ENCODE measurements at places on chromosomes 6 and 20. TPM values are rescaled to one million over a fixed set of nuclear protein-coding genes. Genes with fewer than 3 reads are reported as not detected.

Gene MAK
- total RNA-seq = not detected

Gene COX4I2
- total RNA-seq = not detected

DNA sequence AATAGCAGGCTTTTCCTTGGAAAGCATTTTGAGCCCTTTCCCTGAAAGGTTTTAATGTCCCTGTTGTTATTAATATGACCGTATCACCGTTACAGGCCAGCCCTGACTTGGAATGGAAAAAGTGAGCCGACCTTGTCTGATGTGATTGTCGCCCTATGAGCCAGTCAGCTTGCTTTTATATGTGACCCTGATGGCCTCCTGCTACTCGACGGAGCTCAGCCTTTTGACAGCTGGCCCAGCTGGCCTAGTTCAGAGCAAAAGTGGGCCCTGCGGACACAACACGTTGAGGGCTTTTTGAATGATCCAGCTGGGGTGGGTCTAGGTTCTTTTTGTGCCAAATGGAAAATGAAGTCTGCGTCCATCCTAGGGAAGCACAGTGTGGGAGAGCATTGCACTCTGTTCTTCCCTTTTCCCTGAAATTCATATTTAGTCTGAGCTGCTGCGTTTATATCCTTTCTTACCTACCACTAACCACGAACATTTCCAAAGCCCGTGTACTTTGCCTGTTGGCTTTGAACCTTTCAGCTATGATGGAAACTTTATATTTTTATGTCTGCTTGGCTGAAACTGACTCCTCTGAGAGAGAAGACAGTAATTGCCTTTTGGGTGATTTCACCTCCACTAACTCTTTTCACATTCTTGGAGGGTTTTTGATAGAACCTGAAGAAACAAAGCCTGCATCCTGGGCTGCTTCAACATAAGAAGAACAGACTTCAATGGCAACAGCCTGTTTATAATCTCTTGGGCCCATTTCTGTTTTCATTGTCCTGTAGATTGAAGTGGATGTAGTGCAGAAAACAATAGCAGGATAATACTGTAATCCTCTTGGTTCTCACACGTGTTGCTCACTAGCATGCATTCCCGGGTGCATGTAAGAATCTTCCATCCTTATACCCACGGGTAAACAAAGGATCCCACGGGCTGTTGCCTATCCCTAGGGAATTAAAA is 121.8 kb upstream of the HDGFL1 start:
- no peak for DNase-seq

DNA sequence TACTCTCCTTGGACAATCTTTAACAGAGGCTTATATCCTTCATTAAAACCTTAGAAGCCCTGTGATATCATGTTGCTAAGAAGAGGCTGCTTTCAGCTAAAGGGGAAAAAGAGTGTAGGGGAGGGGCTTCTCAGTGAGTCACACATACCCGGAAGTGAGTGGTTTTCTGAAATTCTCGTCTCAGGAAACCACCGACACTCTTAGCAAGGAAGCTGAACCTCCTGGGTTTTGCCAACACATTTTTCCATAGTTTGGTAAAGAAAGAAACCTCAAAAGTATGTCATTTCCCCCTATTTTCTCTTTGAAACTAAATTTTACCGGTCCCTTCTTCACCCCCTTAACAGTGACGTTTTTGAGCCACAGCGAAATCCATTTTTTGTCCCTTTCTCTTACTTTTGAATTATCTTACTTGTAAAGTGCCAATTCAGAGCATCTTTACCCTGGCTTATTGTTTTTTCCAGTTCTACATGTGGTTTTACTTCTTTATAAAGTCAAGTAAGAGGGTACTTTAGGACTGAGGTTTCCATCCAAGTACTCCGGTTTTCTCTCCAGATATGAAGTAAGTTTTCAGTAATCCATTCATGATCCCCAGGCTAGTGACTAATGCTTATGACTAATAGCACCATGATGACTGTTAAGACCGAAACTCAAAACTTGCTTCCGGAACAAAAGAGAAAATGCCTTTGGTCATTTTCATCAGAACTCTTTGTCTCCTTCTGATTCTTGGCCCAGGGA is 219.3 kb downstream of the ARHGAP18 start:
- peak; percentile 75 for DNase-seq

- DNase-seq = peak; percentile 83
These were observed 20.9 kb downstream of the DEF6 start for GRCh38 chr6:35318196-35319171.

DNA sequence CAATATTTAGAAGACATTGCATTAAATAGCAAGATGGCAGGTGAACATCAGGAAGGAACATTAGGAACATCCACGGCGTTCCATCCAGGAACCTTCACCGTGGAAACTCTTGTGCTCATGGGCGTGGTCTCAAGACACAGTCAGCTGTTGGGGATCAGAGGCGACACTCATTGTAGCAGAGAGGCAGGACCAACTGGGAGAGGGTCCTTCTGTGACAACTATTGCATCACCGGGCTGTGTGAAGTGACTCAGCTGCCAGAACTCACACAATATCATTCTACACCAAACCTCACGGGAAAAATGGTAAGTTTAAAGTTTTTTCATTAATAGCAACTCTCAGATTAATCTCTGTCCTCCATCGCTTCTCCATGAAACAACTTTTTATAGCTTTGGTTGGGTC is 334.8 kb upstream of the SULF2 start:
- no peak for DNase-seq

DNA sequence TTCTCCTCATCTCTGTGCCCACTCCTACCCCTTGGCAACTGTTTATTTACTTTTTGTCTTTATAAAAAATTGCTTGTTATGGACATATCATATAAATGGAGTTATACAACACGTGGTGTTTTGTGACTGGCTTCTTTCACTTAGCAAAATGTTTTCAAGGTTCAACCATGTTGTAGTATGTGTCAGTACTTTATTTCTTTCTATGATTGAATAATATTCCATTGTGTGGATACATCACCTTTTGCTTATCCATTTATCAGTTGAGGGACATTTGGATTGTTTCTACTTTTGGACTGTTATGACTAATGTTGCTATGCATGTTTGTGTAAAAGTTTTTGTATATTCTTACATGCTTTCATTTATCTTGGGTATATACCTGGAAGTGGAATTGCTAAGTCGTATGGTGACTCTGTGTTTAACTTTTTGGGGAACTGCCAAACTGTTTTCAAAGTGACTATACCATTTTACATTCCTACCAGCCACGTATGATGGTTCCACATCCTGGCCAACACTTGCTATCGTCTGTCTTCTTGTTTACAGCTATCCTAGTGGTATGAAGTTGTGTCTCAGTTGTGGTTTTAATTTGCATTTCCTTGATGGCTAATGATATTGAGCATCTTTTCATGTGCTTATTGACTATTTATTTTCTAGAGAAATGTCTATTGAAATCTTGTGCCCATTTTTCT is 84.4 kb downstream of the SLX4IP start:
- no peak for DNase-seq

Gene RSPH4A
- not detected for total RNA-seq

Gene ENPP3
- total RNA-seq = not detected

GRCh38 chr6:22899426-22899825 is 330.1 kb downstream of the HDGFL1 start:
- no peak for DNase-seq

DNA sequence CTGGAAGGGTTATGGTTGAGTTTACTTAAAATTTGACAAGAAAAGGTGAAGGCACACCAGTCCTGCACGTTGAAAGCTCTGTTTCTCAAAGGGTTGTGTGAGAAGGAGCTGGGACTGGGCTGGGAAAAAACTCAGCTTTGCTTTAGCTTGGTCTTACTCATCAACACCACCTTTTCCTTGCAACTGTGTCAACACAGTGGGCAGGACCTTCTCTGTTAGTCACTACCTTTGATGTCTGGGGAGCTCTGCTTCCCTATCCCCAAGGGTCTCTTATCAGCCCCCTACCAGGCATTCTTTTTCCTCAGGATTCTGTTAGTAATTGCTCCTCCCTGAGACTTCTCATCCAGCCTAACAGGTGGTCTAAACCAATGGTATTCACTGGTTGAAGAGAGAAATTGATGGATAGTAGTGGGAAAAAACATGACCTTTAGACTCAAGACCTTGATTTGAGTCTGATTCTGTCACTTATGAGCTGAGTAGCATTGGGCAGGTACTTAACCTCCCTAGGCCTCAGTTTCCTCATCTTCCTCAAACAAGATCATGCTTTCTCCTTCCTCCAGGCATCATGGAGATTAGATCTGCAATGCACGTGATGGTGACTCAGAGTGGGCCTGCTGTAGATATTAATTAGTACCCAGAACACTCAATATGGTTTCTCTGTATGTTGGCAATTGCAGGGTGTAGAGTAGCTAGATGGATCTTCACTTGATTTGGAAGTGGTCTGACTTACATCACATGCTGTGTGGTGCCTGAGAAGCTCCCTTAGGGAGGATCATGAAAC is 17.2 kb upstream of the FOXA2 start:
- no peak for DNase-seq

GRCh38 chr6:12482386-12483375 is 192.5 kb downstream of the EDN1 start:
- no peak for DNase-seq

DNA sequence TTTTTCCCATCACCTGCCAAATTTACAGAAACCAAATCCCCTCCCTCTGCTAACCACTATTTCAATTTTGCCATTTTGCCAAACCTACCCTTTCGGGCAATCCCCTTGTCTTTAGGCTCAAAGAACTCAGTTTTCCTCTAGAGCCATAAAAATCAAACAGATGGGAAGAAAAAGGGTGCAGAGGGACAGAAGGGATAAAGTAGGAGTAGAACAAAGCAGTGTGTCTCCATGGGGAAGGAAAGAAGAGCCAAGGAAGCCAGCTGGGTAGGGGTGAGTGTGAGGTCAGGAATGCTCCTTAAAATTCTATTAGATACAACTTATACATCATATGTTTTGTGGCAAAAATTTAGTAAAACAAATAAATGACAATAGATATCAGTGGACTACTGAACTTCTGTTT is 316.5 kb downstream of the BTBD9 start:
- DNase-seq = peak; percentile 18

DNA sequence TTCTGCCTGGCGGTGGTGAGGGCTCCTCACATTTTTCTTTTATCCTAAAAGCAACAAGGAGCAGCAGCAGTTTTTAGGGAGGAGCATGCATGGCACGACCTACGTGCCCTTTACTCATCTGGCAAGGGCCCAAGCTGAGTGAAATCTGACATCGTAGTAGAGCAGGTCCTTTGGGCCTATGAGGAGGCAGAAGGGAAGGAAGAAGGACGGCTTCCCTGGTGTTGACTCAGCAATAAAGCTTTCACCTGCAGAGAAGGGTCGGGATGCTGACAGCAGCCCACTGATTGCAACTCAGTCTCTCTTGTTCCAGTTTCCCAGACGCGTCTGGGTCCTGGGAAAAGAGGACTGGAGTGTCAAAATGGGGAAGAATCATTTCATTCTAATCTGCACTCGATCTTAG is 409.1 kb upstream of the AGPAT4 start:
- no peak for DNase-seq

DNA sequence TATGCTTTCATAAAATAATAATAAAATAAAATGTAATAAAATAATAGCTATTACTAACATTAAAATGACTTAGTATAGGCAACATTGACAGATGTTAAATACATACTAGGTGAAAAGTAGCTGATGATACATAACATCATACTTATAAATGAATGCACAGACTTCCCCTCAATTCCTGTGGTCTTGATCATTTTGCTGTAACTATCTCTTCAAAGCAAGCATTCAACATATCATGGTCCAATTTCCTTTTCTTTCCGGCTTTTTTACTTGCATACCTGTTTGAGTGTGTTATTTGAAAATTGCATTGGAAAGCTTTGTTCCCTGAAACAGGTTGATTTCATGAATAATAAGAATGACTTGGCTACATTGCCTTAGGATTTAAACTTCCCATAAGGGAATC is 309.3 kb downstream of the HDGFL1 start:
- DNase-seq = no peak

- DNase-seq = peak; percentile 70
These were observed 49.6 kb upstream of the ZNF217 start for GRCh38 chr20:53643031-53643832.

GRCh38 chr20:50510706-50511542 is 741 bp downstream of the PTPN1 start:
- no peak for DNase-seq

DNA sequence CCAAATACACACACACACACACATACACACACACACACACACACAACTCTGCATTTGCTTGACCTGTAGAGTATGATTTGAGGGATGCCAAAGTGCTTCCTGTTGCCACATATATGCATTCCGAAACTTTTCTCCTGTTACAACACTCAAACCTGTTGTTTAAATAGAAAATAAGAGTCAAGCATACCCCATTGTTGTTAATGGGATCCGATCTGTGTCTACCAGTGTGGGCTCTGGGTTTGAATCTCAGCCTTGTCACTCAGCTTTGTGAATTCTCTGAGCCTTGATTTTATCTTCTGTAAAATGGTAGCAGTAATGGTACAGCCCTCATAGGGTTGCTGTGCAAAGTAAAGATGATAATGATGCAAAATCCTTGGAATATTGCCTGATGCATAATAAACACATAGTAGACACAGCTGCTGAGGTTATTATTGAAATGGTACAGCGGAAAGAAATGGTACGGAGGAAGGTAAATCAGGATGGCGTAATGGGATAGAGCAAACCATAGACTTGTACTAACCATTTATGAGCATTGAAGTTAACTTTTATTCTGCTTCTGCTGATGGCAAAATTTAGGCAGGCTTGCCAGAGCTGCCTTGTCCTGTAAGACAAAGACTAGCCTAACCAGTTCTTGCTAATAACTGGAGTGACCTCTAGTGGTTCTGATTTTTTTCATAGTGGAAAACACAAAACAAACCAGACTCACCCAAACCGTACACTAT is 113.5 kb upstream of the PHACTR1 start:
- peak; percentile 62 for DNase-seq

- peak; percentile 48 for DNase-seq
These were observed 569 bp downstream of the TCEA2 start for GRCh38 chr20:64063389-64064144.

- DNase-seq = no peak
These were observed 22.8 kb upstream of the CLDN20 start for GRCh38 chr6:155240905-155241600.

- no peak for DNase-seq
These were observed 116.3 kb upstream of the AFDN start for GRCh38 chr6:167710363-167710920.

DNA sequence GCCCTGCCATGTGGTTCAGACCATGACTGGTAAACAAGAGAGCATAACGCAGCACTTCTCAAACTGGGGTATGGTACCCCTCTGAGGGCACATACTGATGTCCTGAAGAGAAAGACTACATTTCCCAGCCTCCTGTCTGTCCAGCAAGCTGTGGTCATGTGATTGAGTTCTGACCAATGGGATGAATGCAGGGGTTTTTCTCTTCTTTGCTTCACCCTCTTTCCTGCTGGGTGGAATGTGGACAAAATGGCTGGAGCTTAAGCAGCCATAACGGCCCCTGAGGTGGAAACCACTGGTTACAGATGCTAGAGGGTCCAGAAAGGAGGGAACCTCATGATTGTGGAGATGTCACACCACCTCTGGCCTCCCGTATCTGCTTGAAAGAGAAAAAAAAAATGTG is 19.4 kb upstream of the KCNB1 start:
- DNase-seq = no peak

GRCh38 chr20:5977223-5977622 is 26.8 kb downstream of the MCM8 start:
- no peak for DNase-seq
